Activated naive CD8-positive, alpha-beta T cell treated with anti-CD3 and anti-CD28 coated beads, Interleukin-2, amount 50 U/mL, for 16 hours (primary cell): ENCODE measurements at places on chromosomes 13 and 19.

- DNase-seq: no peak
Measured at GRCh38 chr19:15128162-15128770, 21.1 kb downstream of the SYDE1 start.

DNA sequence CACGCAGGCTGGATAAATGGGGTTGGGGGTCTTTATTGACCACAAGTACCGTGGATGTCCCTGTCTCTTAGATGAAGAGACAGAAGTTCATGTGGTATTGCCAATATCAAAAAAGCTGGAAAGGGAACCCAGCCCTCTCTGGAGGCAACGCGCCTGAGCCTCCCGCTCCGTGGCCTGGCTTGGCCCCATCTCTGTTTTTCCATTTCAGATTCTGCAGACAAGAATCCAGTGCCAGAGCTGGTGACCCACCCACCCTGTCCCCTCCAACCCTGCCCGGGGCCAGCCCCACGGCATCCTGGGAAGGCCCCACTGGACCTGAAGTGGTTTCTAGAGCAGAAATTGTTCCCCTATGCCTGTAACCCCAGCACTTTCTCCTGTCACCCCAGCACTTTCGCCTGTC is 57.7 kb downstream of the PTPRS start:
- no peak for DNase-seq

DNA sequence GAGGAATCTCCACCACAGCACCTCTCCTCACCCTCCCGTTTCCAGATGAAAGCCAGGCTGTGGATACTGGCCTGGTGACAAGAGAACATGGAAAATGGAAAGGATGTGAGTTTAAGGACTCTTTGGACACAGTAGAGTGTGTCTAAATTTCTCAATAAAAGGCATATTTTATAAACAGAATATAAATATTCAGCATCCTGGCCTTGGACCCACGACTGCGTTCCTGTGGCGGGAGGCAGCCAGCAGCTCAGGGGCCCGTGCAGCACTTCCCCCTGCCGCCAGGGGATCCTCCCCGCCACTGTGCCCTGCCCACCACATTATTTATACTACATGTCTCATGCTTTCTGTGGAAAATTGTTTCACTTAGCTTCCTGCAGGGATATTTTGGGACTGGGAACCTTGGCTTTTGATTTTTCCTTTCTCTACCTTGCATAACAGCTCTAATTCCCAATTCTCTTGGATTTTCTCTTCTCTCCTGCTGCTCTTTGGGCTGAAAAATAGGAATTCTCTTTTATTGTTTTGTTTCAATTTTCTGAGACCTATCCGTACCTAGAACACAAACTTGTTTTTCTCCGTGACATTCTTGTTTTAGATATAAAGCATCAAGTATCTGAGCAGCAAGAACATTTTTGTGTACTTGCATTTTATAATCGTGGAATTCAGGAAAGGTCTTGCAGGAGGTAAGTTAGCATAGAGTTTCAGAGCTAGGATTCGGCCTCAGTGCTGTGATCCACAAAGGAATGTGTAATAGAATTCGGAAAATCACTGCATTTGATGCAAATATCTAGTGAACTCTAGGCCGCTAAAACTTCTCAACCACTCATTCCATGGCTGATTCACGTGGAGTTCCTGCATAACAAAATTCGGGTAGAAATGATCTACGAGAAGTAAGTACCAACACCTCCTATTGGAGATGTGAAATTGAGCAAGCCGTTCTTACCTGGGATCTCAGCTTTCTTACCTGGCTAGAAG is 107.7 kb upstream of the SPATA13 start:
- DNase-seq: no peak

DNA sequence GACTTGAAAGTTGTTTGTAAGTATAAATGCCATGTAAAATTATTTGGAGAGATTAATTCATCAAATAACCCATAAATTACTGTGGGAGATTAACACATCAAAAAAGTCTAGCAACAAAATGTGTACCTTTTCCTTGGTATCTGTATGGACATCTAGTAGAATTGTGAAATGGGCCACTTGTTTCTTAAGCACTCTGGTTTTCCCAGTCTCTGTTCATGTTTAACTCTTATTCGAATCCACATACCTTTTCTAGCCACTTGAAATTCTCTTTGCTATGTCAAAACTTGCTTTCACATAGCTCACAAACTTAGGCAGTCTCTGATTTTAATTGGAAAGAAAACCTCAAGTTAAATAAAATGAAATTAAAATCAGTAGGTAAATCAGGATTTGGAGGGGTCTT is 470.6 kb downstream of the LMO7 start:
- no peak for DNase-seq

- no peak for DNase-seq
Measured at GRCh38 chr19:23817519-23817918, 58.8 kb upstream of the ZNF681 start.

GRCh38 chr19:10533646-10534386 is 9.9 kb upstream of the ATG4D start:
- DNase-seq: no peak

- DNase-seq: no peak
Measured at GRCh38 chr13:77022341-77022740, 4.6 kb downstream of the FBXL3 start.

GRCh38 chr13:97069050-97069815 is 75.0 kb upstream of the OXGR1 start:
- no peak for DNase-seq

DNA sequence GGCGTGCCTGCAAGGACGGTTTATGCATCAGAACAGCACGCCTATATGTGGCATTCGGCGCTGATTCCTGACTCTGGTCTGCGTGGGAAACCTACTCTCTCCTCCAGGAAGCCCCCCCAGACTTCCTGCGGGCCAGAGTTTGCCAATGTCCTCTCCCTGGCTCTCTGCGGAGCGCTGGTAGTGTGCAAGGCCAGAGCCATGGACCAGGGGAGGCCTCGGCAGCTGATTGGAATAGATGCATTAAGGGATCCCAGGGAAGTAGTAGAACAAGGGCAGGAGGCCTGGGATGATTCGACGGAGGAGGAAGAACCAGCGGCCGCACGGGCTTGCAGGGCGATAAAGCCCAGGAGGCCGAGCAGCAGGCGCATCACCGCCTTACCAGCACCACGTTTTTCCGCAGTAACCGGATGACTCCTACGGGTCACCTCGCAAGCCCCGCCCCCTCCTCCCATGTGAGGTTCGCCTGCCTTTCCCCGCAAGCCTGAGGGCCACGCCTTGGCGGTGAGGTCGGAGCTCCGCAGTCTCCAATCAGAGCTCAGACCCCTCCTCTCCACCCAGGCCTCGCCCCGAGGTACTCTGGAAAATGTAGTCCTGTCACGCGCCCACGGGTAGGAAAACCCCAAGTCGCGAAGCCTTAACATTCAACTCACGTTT is 5.0 kb downstream of the CLEC11A start:
- peak; percentile 94 for DNase-seq

GRCh38 chr13:67651908-67652465 is 421.9 kb upstream of the PCDH9 start:
- DNase-seq: no peak

- no peak for DNase-seq
Measured at GRCh38 chr13:101939370-101939769, 462.5 kb downstream of the FGF14 start.
